ENCODE measurements at places on chromosomes 16 and 17. TPM values are rescaled to one million over a fixed set of nuclear protein-coding genes. Genes with fewer than 3 reads are reported as not detected.

GRCh38 chr16:56869513-56870275 is 4.7 kb downstream of the SLC12A3 start:
- no peak for DNase-seq

The KRTAP3-1 gene
- total RNA-seq = not detected

- DNase-seq = no peak
These were observed 10.7 kb upstream of the NOS2 start for GRCh38 chr17:27810902-27811557.

The ZG16 gene
- not detected for total RNA-seq

The TVP23C gene
- 11.1 TPM for total RNA-seq

- no peak for DNase-seq
These were observed 22.3 kb upstream of the TEKT3 start for GRCh38 chr17:15363702-15364101.

The ABCC1 gene
- total RNA-seq = 95.7 TPM

All from activated T-helper 2 cell treated with anti-CD3 and anti-CD28 coated beads, Interferon-gamma antibody, Interleukin-2, Interleukin-4, amounts not matched to agents 10 μg/mL and 5 μg/mL and 100 μg/mL, durations not matched to agents 14 hours and 24 hours and 36 hours (primary cell).